AML-193 (cell line): ENCODE measurements at places on chromosomes 6 and 20.
A peak's percentile ranks its signal among the peaks of the same experiment; 100 is the strongest.

GRCh38 chr6:100465701-100466409 is 1.1 kb upstream of the SIM1 start:
- no peak for DNase-seq

GRCh38 chr6:127920804-127921203 is 19.9 kb upstream of the THEMIS start:
- no peak for DNase-seq

DNA sequence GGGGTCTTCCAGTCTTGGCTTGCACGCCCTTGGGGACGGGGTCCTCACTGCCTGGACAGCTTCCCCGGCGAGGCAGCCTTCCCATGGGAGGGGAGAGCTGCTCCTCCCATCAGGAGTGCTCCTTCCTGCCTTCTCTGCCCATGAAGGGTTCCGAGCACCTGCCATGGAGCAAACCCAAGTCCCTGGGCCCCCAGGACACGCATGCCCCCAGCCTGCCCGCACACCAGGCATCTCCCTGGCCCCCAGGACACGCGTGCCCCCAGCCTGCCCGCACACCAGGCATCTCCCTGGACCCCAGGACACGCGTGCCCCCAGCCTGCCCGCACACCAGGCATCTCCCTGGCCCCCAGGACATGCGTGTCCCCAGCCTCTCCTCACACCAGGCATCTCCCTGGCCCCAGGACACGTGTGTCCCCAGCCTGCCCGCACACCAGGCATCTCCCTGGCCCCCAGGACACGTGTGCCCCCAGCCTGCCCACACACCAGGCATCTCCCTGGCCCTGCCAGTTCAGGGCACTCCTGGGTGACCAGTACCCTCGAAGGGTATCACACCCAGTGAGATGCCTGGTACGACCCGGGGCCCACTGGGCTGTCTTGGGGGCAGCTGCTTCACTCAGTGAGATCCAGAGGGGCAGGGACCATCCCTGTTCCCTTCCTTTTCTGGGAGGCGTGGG is 21.7 kb downstream of the COL20A1 start:
- no peak for DNase-seq

DNA sequence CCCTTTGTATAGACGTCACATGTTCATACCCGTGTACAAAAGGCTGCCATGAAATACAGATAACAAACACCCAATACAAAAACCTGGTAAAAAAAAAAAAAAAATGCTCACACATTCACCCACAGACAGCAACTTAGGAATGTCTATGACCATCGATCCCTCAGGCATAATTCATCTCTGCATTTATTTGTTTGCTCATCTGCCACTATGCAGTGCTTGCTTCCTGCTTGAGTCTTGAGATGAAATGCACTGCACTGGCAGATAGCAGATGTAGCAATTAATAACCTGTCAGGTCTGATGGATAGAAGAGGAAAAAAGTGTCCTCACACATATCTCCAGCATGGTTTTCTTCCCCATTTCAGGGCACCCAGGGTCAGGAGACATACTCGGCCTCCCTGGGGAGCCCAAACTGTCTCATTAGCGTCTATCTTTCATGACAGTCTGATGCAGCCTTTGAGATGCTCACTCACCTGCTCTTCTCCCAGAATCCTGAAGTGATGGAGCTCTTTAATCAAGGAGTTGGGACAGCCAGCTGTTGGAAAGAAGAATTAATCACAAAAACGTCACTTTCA is 295.1 kb upstream of the AGPAT4 start:
- DNase-seq: no peak

DNA sequence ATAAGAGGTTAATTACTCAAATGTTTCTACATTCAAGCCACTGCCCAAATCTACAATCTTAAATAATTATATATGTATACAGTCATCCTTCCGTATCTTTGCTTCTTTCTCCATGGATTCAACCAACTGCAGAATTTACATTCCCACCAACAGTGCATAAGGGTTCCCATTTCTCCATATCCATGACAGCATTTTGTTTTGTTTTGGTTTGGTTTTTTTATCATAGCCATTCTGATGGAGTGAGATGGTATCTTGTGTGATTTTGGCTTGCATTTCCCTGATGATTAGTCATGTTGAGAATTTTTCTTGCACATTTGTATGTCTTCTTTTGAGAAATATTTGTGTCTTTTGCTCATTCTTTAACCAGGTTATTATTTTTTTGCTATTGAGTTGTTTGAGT is 198.5 kb downstream of the C6orf118 start:
- DNase-seq: no peak

DNA sequence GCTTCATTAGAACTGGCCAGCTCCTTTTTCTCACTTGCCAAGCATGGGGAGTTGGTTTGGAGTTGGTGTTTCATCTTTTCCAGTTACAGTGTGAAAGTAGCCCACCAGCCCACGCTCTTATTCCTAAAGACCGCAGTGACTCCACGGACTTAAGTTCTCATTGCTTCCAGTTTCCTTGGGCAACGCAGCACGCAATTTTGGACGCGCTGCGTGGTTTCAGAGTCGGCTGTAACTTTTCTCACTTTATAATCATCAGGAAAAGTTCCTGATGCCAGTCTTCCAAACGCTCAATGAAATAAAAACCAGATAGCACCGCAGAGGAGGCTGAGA is 381 bp upstream of the PEX7 start:
- peak; percentile 85 for DNase-seq

GRCh38 chr20:33296206-33296605 is 13.2 kb downstream of the BPIFB1 start:
- DNase-seq: no peak

DNA sequence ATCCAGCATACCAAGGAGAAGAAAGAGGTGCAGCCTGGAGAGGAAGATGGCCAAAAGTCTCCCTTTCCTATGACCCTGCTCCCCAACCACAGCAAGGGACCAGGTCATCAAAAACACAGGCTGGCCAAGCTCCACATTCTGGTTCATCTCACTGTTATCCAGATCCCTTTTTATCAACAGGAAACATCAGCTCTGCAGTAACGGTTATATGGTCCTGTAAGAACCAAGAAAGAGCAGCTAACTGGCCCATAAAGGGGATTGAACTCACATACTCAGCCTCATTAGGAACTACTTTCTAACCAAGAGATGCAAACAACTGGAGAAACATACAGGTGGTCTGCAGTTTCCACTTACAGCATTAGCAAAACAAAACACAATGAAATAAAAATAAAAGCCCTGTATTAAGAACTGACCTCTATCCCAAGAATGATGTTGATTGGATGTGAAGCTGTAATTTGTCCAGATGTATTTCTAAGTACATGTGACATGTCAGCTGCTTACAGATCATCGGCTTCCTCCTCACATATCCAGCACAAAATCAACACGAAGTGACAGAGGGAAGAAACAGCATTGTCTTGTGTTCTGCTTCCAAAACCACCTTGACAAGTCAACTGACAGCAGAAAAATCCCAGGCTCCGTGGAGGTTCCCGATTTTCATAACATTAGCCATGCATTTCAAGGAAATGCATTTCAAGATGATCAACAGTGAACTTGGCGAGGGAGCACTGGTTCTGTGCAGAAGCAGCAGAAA is 557.2 kb upstream of the AGPAT4 start:
- DNase-seq: no peak

GRCh38 chr6:166541366-166541765 is 45.1 kb downstream of the RAMACL start:
- no peak for DNase-seq

DNA sequence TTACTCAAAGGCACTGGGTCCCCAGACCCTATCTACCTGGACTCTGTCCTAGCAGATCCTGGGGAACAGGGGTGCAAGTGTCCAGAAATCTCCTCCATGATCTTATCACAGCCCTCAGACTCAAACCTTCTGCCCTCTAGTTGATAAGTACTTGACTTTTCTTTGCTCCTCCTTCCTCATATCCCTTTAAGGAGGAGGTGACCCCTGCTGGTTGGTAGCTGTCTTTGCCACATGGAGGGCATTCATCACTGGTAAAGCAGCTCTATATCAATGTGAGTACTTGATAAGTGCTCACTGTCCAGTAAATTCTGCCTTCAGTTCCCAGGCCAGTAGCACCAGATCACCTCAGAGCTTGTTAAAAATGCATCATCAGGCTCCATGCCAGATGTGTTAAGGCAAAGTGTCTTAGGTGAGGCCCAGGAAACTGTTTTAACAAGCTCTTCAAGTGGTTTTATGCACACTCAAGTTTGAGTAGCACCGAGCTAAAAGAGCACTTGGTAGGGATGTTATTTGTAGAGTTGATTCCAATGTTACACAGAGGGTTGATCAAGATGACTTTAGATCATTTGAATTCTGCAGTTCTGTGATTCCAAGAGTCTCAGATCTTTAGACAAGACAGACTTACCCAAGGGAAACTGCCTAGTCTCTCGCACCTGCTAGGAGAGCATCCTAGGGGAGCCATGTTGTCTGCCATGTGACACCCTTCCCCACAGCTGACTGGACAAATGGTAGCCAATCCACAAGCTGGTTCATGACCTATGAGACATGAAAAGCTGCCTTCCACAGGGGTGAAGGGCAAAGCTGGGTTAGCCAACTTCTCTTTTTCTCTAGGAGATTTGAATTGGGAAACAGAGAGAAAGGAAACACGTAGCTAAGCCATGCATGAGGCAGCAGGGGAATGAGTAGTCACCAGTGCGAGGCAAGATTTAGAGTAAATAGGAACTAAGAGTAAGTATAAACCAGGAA is 18.6 kb downstream of the TREML2 start:
- DNase-seq: peak; percentile 100

GRCh38 chr6:4975506-4975905 is 28.3 kb downstream of the RPP40 start:
- DNase-seq: no peak

- DNase-seq: no peak
Observed at GRCh38 chr6:19477563-19477962, 359.6 kb upstream of the ID4 start.

GRCh38 chr6:31086788-31087440 is 25.5 kb downstream of the C6orf15 start:
- no peak for DNase-seq

DNA sequence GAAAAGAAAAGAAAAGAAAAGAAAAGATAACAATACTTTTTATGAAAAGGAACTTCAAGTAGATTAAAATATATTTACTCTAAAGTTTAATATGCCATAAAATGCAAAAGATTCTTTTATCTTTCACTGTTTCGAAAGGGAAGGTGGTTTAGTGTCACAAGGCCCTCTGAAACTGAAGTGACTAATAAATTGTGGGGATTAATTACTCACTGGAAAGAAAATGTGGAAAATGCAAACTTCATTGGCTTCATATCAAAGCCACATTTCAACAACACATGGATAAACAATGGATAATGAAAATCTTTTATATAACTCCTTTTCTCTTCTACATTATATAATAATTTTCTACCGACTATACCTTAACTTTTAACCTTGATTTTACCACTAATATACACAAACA is 320.5 kb upstream of the RSPO3 start:
- DNase-seq: no peak

DNA sequence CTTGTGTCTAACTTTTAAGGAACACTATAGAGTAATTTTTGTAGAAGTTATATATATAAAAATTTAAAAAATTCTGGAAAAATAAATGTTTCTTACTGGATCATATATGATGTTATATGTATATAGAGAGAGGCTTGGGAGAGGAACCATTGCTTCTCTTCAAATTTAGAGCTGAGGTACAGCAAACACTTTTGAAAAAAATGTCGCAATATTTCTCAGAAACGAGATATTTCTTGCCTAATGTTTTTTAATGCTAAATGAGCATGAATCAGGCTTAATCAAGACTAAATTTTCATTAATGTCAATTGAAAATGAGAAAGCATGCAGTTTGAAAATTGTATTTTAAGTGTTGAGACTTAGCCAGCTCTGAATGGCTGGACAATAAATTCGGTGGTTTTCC is 2.6 kb downstream of the PKIB start:
- no peak for DNase-seq

DNA sequence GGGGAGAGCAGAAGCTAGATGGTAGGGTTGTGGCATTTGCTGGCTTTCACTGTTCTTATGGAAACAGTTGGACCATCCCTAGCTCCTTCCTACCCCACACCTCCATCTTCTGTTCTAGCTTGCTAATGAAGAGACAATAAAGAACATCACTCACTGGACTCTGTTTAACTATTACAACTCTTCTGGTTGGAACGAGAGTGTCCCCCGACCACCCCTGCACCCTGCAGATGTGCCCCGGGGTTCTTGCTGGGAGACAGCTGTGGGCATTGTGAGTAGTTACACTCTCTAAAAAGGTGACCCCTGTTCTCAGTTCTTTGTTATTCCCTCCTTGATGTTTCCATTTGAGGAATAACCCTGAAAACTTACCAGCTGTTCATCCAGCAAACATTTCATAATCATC is 40.4 kb upstream of the NOP56 start:
- DNase-seq: no peak

GRCh38 chr6:139402876-139403386 is 28.5 kb upstream of the CITED2 start:
- DNase-seq: no peak

DNA sequence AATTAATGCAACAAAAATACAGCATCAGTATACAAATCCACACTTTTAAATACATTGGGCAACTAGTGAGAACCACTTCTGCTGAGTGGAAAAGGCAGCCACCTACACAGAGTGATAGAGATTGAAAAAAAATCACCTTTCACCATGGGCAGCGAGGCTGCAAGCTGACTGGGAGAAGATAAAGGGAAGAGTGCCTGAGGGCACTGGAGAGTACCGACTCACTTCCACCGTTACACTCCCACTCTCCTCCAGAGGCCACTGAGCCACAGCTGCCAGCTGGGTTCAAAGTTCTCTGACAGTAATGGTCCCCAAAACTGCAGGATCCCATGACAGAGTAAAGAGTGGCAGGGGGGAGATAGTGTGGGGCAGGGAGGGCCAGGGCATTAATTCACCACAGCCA is 24.1 kb downstream of the PXT1 start:
- no peak for DNase-seq

DNA sequence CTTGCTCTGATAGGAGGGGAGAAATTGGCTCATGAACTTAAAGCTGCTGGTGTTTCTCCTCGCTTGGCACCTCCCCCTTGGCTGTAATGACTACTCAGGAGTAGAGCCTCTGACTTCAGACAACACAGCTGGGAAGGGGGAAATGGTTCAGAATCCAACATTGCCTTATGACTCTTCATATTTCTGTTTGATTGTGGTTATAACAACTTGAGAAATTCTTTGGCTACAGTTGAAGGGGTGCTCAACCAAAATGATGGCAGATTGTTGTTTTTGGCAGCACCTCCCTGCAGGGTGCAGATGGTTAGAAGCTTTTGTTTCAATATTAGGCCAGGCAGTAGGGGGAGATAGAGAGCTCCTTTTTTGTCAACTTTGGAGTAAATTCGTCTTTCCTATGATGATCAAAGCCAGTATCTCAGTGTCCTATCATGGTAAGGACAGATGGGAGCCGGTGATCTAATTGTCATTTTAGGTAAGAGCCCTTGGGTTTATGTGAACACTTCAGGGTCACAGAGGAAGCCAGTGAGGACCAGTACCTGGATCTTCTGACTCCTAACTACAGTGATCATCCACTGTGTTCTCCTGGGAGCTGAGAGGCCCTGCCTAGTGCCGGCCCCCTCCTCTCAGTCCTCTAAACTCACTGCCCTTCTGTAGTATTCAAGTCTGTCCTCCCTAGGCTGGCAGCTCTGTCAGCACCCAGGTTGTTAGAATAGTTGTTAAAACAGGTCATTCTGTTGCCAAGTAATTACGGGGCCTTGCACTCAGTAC is 39.9 kb downstream of the RPRD1B start:
- DNase-seq: peak; percentile 57
